Panc1 (cell line): ENCODE measurements at places on chromosomes 12 and 14.

GRCh38 chr14:50607181-50607580 lies 47.2 kb downstream of the ATL1 start:
- H3K27ac ChIP-seq = no peak overlapping the region
- no peaks in the 10 kb centered on the region; the same call in 1 of the 2 replicates for H3K27me3 ChIP-seq
- no peaks in the 10 kb centered on the region for H3K4me1 ChIP-seq
- no peak for DNase-seq

DNA sequence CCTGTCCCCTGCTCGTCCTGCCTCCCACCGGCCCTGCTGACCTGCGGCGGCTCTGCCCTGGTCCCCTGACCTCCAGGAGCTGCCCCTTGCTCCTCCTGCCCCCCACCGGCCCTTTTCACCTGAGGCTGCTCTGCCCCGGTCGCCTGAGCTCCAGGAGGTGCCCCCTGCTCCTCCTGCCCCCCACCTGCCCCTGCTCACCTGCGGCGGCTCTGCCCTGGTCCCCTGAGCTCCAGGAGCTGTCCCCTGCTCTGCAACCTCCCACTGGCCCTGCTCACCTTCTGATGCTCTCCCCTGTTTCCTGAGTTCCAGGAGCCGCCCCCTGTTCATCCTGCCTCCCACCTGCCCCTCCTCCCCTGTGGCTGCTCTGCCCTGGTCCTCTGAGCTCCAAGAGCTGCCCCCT lies 101.3 kb downstream of the TMEM121 start:
- H3K27ac ChIP-seq = no peak overlapping the region
- H3K4me1 ChIP-seq = no peaks in the 10 kb centered on the region
- H3K4me3 ChIP-seq = no peak overlapping the region
- no peaks in the 10 kb centered on the region for H3K36me3 ChIP-seq
- no peak for DNase-seq

DNA sequence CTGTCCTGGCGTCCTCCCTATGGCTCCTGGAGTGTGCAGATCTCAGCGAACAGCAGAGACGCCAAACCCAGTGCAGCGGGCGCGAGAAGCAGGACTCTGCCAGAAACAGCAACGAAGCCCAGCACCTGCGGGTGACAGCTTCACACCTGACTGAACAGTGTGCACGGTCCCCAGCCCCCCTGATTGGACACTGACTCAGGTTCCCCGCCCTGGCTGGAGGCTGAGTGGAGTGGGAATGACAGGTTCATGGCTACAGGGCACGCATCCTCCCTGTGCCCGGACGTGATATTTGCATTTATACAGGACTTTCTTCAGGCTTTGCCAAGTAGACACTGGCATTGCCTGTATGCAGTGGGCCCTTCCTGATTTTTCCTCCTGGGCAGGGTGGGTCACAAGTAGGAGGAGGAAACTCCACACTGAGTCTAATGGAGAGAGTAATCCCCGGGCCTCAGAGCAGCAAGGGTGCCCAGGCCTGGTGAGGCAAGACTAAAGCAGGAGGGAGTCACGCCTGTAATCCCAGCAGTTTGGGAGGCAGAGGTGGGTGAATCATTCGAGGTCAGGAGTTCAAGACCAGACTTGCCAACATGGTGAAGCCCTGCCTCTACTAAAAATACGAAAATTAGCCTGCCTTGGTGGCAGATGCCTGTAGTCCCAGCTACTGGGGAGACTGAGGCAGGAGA lies 71.6 kb downstream of the ASCL4 start:
- H3K36me3 ChIP-seq = no peaks in the 10 kb centered on the region
- H3K4me3 ChIP-seq = no peak overlapping the region
- no peak for DNase-seq
- no peaks in the 10 kb centered on the region; the same call in 1 of the 2 replicates for H3K27me3 ChIP-seq

- no peak overlapping the region for H3K27ac ChIP-seq
- H3K4me3 ChIP-seq = no peak overlapping the region
- no peaks in the 10 kb centered on the region for H3K27me3 ChIP-seq
- no peaks in the 10 kb centered on the region for H3K36me3 ChIP-seq
- H3K4me1 ChIP-seq = no peaks in the 10 kb centered on the region
- no peak for DNase-seq
Observed at GRCh38 chr12:38469715-38470114, 153.1 kb downstream of the ALG10B start.

DNA sequence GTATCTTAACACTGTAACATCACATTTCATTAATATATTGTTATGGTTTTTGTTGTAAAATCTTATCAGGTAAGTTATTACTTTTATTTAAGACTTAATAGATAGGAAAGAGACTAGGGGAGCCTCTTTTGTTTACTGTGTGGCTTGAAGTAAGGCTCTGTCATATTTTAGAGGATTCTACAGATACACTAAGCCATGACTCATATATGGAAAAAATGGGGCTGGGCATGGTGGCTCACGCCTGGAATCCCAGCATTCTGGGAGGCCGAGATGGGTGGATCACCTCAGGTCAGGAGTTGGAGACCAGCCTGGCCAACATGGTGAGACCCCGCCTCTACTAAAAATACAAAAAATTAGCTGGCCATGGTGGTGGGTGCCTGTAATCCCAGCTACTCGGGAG lies 23.6 kb upstream of the NPFF start:
- no peak for DNase-seq
- H3K4me1 ChIP-seq = no peaks in the 10 kb centered on the region
- H3K27ac ChIP-seq = no peak overlapping the region
- peaks cover 29% of the 10 kb centered on the region for H3K36me3 ChIP-seq
- no peaks in the 10 kb centered on the region for H3K27me3 ChIP-seq
